ENCODE measurements at places on chromosomes 5 and 9. TPM values are rescaled to one million over a fixed set of nuclear protein-coding genes. Genes with fewer than 3 reads are reported as not detected.

DNA sequence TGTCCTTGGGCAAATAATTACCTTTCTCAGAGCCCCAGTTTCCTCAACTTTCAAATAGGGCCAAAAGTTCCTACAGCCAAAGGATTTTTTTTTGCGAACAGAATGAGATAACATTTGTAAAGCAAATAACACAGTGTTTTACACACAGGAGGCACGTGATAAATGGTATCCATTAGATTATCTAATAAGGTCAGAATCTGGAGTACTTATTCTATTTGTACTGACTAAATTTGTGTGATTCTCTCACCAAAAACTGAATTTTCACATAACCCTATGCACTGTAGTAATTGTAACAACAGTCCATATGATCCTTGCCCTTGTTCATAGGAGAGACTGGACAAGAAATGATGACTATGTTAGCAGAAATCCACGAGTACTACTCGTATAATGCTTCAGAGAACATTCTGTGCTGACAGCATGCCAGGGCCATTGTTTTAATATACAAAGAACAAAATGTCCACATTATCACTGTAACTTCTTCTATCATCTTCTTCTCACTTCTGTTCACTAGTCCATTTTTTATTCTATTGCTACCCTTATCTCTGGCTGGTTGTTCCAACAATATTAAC is 13.9 kb upstream of the FEM1C start:
- DNase-seq: no peak

TRMO gene
- 4.8 TPM for total RNA-seq

DNA sequence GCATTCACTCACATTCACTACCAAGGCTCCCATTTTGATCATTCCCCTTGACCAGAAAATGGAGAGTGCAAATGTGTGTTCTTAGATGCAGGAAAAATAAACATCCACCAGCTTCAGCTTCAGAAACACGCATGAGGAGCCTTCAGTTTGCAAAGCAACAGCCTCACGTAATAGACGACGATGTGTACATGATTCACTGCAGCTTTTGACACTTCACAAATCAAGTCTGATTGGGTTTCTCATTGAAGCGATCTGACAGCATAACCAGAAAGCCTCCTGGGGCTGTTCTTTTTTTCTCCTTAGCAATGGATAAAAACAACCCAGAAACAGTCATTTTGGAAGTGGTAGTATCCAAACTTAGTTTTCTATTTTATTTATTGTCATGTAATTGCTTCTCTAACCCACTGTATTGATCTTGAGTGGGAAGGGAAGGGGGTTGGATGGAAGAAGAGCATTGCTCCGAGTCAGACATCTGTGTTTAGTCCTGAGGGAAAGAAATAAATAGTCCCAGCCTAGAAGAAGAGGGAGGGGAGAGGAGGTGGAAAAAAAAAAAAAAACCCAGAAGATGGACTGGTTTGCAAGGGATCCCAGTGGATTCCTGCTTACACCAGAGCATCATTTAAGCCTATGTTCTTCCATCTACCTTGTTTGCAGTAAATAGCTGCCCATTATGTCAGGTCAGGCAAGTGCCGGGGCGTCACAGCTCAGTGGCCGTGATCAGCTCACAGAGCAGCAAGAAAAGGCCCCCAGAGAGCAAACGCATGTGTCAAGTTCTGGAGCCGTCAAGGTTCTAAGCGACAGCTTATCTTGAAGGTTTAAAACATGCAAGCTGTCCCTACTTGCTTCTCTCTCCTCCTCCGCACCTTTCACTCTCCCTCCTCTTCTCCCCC is 190.2 kb upstream of the SNX2 start:
- no peak for DNase-seq

DNA sequence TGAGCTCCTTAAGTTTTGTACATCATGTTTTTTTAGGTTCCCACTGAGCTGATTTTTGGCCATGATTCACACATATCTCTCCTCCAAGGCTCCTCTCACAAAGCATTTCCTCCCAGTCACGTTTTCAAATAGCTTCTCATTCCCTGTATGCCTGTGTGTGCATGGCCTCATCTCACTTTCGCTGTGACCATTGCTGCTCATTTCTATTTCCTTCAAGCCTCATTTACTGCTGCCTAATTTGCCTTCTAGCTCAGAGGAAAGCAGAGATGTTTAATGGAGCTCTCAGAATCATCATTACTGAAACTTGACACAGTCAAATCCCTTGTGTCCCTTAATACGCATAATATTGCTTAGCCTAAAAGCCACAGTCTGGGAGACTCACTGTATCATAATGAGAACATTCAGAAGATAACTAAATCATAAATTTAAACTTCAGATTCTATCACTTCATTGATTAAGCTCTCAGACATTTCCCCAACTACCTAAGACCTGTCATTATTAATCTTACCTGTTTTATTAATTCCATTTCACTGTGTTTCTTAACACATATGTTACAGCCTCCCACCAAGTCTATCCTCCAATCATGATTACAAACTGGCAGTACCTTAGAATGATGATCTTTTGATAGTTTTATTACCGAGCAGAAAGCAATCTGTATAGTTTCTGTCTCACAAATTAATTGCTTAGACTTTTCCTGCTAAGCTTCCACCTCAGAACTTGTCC is 278.3 kb upstream of the PTGER4 start:
- no peak for DNase-seq

GRCh38 chr9:122145592-122145863 is 14.1 kb downstream of the NDUFA8 start:
- DNase-seq: no peak

- no peak for DNase-seq
Observed at GRCh38 chr9:121801579-121801978, 150.1 kb downstream of the DAB2IP start.

GRCh38 chr5:92086059-92086811 is 703.1 kb upstream of the ARRDC3 start:
- DNase-seq: no peak

- no peak for DNase-seq
Observed at GRCh38 chr9:86876621-86877196, 70.6 kb downstream of the GAS1 start.

DNA sequence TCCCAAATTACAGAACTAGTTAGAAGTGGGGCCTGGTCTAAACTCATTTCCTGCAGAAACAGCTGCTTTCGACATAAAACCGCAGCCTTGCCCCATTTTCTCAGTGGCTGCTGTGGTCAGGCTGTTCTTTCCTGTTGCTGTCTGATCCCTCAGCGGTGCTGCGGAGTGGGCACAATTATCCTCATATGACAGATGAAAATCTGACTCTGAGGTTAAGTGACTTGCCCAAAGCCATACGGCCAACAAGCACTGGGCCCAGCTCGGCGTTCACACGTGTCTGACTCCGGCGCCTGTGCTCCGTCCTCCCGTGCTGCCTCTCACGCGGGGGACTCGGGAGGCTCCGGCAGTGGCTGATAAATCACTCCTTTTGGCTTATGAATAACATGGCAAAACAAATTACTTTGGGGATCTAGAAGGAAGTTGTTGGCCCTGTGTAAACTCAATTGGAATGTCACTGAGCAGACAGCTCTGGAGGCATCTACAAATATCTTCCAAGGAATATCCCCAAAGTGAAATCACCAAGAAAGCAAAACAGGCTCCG is 142.6 kb upstream of the LMX1B start:
- no peak for DNase-seq

TMEM215 gene
- not detected for total RNA-seq

FAM53C gene
- 36.1 TPM for total RNA-seq

Data from Calu3 (cell line).